Activated CD4-positive, alpha-beta T cell treated with anti-CD3 and anti-CD28 coated beads, Interleukin-2, amount 50 U/mL, for 16 hours (primary cell): ENCODE measurements at places on chromosomes 16 and 17.

GRCh38 chr17:50661795-50662391 lies 27.2 kb downstream of the ABCC3 start:
- peak; percentile 81 for DNase-seq

DNA sequence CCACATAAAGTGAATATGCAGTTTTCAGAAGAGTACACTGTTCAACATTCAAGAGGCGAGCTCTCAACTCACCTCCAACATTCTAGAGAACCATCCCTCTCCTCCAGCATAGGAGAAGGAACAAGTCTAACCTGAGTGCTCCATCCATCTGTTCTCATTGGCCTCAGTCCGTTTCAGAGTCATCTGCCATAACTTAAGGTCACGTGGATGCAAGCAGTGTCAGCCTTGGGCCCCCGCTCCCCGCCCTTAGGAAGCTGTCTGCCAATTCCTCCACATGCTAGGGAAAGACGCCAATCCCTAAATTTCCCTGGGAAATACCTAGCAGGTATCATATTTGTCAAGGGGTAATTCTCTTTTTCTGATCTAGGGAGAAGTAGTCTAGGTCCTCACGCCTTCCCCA lies 21.4 kb downstream of the MARVELD3 start:
- DNase-seq = no peak

- no peak for DNase-seq
These were observed 12.8 kb downstream of the DNAH9 start for GRCh38 chr17:11610999-11611566.

DNA sequence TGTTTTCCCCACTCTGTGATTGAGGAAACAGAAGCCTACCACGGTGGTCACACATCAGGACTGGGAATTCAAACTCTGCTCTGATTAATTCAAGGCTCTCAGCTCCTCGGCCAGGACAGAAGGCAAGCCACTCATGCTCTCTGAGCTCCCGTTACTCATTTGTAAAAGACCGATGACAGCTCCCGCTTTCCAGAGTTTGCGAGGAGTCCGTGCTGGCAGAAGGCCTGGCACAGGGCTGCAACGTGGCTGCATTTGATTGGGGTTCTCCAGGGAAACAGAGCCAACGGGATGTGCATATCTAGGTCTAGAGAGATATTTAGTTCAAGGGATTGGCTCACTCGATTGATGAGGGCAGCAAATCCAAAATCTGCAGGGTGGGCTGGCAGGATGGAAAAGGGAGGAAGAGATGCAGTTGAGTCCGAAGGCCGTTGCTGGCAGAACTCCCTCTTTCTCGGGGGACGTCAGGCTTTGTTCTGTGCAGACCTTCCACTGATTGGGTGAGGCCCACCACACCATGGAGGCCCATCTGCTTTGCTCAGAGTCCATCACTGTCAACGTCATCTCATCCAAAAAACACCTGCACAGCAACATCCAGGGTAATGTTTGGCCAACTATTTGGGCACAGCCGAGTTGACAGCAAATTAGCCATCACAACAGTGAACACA lies 215.5 kb upstream of the RPL38 start:
- no peak for DNase-seq

DNA sequence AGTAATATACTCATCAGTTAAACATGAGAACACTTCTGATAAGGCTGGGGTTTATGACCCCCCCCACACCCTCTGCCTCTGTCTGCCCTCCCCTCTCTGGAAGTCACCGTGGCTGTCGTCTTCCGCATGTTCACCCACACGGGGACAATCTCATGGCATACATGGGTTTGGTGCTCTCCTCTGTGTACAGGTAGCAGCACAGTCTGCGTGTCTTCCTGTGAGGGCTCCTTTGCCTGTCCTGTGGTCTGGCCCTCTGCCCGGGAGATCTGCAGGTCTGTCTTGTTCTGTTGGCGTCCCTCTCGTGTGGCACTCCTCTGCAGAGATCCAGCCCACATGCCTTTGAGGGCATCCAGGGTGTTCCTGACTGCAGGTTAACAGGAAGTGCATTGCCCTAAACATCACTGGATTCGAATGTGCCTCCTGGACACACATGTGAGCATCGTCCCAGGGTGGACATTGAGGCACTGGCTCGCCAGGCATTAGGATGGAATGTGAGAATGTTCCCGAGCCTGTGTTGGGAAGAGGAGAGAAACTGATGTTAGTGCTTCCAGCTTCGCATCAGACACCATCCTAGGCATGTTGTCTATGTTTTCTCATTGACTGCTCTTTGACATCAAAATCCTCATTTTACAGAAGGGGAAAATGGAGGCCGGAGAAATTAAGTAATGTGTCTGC lies 54.5 kb downstream of the NKD1 start:
- DNase-seq = no peak
